ENCODE measurements at places on chromosomes 7 and 10.

- no peak for DNase-seq
These were observed 39.7 kb downstream of the CADPS2 start for GRCh38 chr7:122846591-122846990.

DNA sequence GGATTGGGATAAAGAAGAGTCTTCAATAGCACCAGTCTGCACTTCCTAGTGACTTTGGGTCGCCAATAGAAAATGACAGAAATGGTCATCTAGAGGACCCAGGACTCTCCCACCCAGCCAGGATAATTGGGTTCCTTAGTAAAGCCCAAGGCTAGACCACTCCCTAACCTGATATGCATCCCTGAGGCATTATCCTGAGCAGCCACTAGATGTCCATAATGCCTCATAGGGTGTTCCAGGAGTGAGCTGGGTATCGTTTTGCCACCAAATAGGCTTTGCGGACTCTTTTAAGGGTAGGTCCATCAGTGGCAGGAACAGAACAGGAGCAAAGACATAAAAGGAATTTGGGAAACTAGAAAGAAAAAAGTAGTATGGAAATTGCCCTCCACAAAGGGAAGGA is 4.5 kb upstream of the LRRC4 start:
- no peak for DNase-seq

GRCh38 chr10:129171812-129172211 is 295.2 kb upstream of the MGMT start:
- DNase-seq = no peak

DNA sequence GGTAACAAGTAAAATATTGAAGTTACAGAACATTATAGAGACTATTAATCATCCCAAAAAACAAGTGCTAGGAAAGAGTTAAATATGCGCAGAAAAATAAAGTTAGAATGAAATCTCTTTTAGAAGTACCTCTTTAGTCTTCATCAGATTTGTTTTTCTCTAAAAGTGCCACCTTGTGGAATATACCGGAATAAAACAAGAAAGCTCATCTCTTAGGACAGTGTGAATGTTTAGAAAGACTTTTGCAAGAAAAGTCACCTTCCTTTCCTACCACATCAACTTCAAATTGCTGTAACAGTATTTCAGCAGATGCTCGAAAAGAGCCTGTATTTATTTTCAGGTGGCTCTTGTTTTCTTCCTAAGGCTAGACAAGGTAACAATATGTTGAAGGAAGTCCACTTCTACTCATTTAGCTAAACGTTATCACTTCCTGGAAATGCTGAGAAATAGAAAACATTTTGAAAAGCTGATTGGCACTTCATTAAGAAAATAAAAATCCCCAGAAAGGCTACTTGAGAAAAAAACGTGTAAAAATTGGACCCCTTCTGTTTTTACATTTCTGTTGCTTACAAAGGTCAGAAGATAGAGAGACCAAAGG is 19.8 kb upstream of the FAM133B start:
- DNase-seq = no peak

- DNase-seq = no peak
These were observed 65.1 kb downstream of the TACR2 start for GRCh38 chr10:69351589-69351988.

- no peak for DNase-seq
These were observed 140.2 kb downstream of the AUTS2 start for GRCh38 chr7:69738396-69738951.

GRCh38 chr10:52672880-52673279 is 99.7 kb downstream of the MBL2 start:
- no peak for DNase-seq

DNA sequence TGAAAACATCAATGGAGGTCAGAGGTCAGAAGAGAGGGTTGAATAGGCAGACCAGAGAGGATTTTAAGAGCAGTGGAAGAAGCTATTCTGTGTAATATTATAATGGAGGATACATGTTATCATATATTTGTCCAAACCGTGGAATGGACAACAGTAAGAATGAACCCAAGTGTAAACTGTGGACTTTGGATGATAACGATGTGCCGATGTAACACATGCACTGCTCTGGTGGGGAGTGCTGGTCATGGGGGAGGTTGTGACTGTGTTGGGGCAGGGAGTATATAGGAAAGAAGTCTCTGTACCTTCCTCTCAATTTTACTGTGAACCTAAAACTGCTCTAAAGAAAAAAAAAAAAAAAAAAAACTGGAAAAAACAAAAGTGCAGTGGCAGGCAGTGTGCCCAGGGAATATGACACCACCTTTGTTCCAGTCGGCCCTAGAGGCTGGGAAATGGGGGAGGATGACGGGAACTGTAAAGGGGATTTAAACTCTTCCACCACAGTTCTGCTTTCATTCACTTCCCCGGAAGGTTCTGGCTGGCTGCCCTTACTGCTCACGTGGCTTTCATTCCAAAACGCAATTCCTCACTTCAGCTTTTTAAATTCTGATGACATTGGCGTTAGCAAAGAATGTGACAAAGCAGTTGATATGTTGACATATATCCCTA is 113.7 kb upstream of the ANKRD1 start:
- DNase-seq = no peak

GRCh38 chr10:50248062-50248461 is 3.3 kb downstream of the ASAH2 start:
- no peak for DNase-seq

- no peak for DNase-seq
These were observed 15.3 kb upstream of the PWWP2B start for GRCh38 chr10:132381741-132382140.

DNA sequence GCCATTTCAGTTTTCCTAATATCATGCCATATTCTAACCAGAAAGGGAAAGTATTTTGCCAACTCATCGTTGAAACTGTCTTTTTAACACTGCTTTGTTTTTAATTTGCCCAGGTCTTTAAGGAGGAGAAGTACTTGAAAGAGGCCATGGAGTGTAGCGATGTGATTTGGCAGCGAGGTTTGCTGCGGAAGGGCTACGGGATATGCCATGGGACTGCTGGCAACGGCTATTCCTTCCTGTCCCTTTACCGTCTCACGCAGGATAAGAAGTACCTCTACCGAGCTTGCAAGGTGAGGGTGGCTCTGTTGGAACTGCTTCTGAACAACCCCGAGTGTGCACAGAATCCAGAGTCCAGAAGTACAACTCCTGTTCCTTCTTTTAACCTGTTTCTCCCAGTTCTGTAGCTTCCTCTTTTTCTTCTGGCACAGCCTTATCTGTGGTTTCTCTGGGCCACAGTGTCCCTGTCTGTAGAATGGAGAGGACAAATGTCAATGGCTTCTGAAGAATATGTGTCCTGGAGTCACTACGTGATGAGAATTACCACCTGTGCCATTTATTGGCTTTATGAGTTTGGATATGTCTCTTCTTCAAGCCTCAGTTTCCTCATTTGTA is 60.1 kb downstream of the LANCL2 start:
- DNase-seq = no peak

DNA sequence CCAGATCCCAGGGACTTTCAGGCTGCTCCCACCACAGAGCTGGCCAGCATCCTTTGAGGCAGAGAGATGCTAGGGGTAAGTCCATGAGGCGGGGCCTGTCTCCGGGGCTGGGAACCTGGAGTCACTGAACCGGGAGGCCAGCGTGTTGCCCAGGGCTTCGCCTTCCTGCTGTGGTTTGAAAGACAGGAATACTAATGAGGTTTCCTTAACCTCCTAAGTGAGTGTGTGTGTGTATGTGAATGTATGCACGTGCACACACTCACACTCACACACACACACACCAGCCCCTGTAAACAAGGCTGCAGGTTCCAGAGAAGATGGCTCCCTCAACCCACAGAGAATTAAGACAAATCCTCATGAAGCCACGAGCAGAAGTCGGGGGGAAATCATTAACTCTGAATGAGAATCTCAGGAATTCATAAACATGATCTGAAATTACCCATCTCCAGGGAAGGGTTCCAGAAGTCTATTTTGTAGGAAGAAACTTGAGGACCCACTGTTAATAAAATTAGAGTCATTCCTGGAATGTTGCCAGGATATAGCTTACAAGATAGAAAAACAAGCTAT is 20.3 kb upstream of the PFKP start:
- no peak for DNase-seq

DNA sequence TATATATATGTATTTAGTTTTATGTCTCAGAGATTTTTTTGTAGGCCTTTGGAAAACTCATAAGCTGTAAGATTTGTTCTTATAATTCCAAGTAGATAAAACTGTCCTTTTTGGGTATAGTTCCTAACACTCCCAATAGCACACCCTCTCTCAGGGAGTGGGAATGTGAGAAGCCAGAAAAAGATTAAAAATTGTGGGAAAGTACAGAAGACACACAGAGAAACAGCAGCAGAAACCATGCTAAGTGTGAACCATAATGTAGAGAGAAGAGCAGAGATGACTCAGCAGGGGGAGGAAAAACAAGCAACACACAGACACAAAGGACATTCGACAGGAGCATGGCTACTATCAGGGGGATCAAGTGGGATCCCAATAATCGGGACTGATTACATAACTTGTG is 401.6 kb downstream of the MAGI2 start:
- no peak for DNase-seq

DNA sequence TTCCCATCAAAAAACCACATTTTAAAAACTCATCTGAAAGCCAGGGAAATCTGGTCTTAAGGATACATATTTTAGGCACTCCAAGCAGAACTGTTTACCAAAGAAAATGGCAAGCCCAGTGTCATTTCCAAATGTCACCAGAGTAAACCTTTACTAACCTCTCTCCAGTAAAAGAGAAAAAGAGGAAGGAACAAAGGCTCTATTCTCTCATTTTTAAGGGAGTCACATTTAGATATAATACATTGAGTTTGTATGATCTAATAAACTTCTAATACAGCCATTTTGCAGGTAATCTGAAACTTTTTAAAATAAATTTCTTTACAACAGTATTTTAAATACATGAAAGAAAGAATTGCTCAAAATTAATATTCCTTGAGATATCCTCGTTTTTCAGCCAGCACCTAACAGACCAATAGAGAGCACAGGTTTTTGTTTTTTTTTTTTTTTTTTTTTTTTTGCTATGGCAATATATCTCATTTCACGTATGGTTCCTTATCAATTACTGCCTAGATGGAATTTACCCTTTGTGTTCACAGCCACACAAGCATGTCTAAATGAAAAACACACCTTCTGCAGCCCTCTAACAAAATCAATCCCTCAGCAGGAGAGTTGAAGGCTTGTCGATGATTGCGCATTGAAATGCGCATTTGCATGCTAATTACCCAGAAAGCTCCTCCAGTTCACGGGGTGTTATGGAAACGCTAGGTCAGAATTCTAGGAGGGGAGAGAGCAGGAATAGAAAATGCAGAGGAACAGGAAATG is 39.8 kb upstream of the MSRB2 start:
- DNase-seq = no peak

All from stimulated activated CD8-positive, alpha-beta memory T cell treated with anti-CD3 and anti-CD28 coated beads, Interleukin-15, amount 100 ng/mL, for 24 hours (primary cell).